ENCODE measurements at places on chromosomes 6 and 20. TPM values are rescaled to one million over a fixed set of nuclear protein-coding genes. Genes with fewer than 3 reads are reported as not detected.

CALHM4 gene
- not detected for total RNA-seq

C20orf141 gene
- total RNA-seq = not detected

GRCh38 chr6:41656002-41656691, 17.9 kb downstream of the MDFI start:
- no peak overlapping the region for H3K4me3 ChIP-seq
- no peak overlapping the region for H3K27ac ChIP-seq
- peaks cover 42% of the 10 kb centered on the region for H3K27me3 ChIP-seq
- peaks cover 5% of the 10 kb centered on the region for H3K36me3 ChIP-seq

GRCh38 chr6:41547799-41548097, 1.6 kb downstream of the FOXP4 start:
- H3K4me1 ChIP-seq = peaks cover 11% of the 10 kb centered on the region
- H3K27ac ChIP-seq = no peak overlapping the region
- DNase-seq = no peak
- H3K36me3 ChIP-seq = peaks cover 33% of the 10 kb centered on the region
- H3K27me3 ChIP-seq = no peaks in the 10 kb centered on the region

GRCh38 chr20:34294563-34294962, 8.6 kb downstream of the AHCY start:
- no peak overlapping the region for H3K4me3 ChIP-seq
- no peak for DNase-seq
- H3K36me3 ChIP-seq = peaks cover 37% of the 10 kb centered on the region
- H3K27ac ChIP-seq = no peak overlapping the region
- H3K27me3 ChIP-seq = no peaks in the 10 kb centered on the region
- H3K4me1 ChIP-seq = no peaks in the 10 kb centered on the region

CCM2L gene
- not detected for total RNA-seq

GRCh38 chr20:17726902-17727301, 27.1 kb downstream of the BANF2 start:
- no peak overlapping the region for H3K27ac ChIP-seq
- no peaks in the 10 kb centered on the region for H3K4me1 ChIP-seq
- no peak overlapping the region for H3K4me3 ChIP-seq
- H3K27me3 ChIP-seq = no peaks in the 10 kb centered on the region
- no peaks in the 10 kb centered on the region for H3K36me3 ChIP-seq
- DNase-seq = no peak

GRCh38 chr6:107539409-107539808, 49.5 kb downstream of the SOBP start:
- DNase-seq = peak; percentile 28
- H3K27me3 ChIP-seq = peaks cover 7% of the 10 kb centered on the region
- H3K36me3 ChIP-seq = no peaks in the 10 kb centered on the region
- peak overlapping the region; percentile 96 for H3K27ac ChIP-seq
- peak overlapping the region; percentile 46 for H3K4me3 ChIP-seq

SLC17A4 gene
- 1.9 TPM for total RNA-seq

TCF21 gene
- not detected for total RNA-seq

DNA sequence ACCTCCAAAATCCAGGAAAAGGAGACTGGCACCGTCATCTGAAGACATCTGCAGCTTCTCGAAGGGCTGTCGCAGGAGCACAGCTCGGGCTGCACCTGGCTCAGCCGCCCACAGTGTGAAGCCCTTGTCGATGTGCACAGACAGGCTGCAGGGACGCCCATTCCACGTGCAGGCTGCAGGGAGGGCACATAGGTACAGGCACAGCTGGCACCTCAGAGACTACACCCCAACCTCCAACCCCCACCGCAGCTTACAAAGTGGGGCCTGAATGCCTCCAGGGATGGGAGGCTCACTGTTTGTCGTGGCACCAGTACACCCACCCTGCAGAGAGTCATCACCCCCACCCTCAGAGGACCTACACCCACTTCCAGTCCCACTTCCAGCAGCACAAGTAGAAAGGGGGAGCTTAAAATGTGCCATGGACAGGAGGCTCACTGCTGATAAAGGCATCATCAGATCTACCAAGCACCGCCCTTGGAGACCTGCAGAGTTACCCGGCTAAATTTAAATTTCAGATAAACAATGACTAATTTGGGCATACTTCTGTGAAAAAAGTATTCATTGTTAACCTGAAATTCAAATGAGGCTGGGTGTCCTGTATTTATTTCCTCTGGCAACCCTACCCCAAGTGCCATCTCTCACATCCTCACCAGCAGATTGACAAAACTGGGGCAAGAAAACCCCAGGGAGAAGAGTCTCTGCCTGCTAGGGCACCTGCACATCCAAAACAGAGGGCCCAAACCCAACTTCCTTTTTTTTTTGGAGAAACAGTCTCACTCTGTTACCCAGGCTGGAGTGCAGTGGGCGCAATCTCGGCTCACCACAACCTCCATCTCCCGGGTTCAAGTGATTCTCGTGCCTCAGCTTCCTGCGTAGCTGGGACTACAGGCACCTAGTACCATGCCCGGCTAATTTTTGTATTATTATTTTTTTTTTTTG, 7.7 kb upstream of the CDK5RAP1 start:
- H3K27me3 ChIP-seq = no peaks in the 10 kb centered on the region
- H3K27ac ChIP-seq = no peak overlapping the region
- no peak for DNase-seq

TMEM200A gene
- not detected for total RNA-seq

Measured in Calu3 (cell line).